ENCODE measurements at places on chromosomes 2 and 18.

DNA sequence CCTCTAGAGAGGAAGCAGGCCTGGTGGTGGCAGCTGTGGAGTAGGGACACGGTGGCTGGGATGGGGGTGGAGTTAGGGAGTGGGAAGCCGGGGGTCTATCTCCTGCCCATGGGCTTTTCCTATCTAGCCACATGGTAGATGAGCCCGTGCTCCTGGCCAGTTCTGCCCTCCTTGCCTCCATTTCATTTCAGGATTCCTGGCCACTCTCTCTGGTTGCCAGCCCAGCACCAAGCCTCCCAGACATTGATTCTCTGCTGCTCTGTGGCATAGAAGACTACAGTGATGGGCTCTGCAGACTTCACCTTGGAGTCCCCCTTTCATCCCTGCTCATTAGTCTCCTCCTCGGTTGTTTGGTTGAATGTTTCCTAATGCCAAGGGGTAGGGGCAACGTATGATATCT, 19.4 kb downstream of the SIX3 start:
- no peak for DNase-seq

DNA sequence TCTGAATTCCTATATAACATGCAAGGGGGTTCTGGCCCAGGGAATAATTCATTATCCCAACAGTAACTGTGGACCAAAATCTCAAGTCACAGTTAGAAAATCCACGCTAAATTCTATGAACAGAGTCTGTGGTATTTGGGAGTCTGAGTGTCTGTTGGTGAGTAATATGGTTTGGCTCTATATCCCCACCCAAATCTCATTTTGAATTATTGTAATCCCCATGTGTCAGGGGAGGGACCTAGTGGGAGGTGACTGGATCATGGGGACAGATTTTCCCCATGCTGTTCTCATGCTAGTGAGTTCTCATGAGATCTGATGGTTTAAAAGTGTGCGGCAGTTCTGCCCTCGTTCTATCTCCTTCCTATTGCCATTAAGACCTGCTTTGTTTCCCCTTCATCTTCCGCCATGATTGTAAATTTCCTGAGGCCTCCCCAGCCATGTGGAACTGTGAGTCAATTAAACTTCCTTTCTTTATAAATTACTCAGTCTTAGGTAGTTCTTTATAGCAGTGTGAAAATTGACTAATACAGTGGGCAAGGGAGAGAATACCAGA, 68.3 kb downstream of the NBAS start:
- DNase-seq: no peak

GRCh38 chr2:153213022-153213421, 265.5 kb downstream of the RPRM start:
- DNase-seq: no peak

DNA sequence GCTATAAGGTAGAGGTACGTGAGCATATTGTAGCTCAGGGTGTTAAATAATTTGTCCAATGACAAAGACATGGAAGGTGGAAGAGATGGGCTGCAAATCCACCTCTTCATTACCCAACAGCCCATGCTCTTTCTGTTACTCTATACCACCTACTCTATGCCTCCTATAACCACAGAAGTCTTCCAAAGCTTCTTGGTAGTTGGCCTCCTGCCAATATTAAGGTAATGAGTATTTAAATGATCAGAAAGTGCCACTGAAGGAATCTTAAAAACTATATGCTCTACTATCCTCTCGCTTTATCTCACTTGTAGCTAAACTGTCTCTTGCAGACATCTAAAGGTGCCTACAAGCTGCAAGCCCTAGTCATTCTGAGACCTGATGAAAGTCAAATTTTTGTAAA, 41.1 kb downstream of the SULT1C2 start:
- no peak for DNase-seq

DNA sequence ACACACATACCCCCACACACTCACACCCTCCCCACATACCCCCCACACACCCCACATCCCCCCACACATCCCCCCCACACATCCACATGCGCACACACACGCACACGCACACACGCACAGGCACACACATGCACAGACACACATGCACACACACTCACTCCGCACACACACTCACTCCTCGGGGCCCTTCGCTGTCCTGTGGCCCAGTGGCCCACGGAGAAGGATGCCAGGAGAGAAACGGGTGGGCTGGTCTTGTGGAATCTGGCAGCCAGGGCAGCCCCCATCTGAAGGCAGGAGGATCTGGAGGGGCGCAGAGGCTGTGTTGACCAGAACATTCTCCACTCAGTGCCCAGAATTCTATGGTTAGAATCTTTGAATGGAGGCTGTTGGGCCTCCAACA, 51.6 kb downstream of the ACAA2 start:
- no peak for DNase-seq

Data from foreskin fibroblast (primary cell).